ENCODE measurements at places on chromosomes 7 and 10.

DNA sequence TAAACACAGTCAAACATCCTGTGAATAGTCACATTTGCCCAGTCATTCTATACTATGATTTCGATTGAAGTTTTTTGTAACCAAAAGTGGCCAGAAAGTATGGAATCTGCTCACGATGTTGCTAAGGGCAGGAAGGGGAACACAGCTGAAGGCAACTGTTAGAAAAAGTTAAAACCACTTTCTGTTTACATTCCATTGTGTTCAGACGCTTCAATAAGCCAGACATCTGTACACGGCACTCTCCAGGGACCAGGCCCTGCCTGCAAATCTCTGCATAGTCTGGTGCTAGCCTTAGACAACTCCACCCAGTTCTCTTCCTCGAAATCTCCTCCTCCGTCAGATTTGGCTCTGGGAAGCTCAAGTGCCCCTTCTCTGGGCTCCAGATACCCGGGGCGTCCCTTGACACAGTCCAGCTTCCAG, 17.1 kb upstream of the TMEM120A start:
- peak; percentile 53 for DNase-seq

- DNase-seq = no peak
These were observed 111.7 kb upstream of the STEAP1B start for GRCh38 chr7:22611758-22612079.

GRCh38 chr7:104089612-104090011, 100.2 kb upstream of the RELN start:
- no peak for DNase-seq

DNA sequence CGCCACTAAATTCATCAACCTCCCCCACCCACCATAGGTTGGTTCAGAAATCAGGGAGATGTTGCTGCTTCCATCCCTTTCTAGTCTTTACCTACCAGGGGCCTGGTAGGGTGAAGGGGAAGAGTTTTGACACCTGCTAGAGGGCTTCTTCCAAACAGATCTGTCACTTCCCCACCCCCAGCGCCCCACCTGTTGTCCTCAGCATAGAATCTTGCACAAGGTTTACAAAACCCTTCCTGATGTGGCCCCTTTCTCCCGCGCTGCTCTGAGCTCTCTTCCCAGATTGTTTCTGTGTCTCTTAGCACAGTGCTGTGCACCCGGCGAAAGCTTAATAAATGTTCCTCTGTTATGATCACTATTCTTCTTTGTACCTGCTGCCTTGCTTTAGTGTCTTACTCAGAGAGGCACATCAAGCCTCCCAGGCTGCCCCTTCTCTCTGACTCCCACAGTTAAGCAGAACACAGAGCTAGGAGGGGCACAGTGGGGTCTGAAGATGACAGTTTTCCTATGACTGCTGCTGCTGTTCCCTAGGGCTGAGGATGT, 11.2 kb upstream of the C10orf95 start:
- no peak for DNase-seq

DNA sequence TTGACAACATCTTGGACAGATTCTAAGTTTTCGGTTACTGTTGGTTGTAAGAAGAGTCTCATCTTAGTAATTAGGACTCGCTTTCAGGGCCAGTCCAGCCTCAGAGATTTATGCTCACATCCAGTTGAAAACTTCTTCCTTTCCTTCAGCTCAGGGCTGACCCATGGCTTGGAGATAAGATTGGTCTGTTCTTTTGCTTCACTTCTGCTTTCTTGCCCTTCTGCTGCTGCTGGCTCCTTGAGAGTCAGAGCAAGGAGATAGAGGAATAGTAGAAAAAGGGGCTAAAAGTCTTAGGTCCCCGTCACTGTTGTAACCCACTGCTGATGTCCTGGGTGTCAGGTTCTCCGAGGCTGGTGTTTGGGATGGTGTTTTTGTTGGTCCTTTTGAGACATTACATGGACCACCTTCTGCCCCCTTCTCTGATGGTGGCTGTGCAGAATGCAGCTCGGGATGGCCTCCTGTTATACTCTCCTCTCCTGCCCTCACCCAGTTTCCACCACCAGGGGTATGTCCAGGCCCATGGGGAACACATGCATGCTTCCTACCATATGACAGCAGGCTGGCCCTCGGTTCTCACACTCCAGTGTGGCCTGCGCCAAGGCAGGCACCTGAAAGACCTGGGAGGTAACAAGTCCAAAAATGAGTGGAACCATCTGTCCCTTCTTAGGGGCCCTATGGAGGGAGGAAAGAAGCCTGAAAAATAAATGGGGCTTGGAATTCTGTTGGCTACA, 67.8 kb upstream of the PCBD1 start:
- no peak for DNase-seq

GRCh38 chr7:77537136-77537777, at the start of gene PTPN12:
TSS of gene PTPN12 (plus strand) at chr7:77537295. CDS start at chr7:77537547, 252 bp downstream.
- DNase-seq = no peak

DNA sequence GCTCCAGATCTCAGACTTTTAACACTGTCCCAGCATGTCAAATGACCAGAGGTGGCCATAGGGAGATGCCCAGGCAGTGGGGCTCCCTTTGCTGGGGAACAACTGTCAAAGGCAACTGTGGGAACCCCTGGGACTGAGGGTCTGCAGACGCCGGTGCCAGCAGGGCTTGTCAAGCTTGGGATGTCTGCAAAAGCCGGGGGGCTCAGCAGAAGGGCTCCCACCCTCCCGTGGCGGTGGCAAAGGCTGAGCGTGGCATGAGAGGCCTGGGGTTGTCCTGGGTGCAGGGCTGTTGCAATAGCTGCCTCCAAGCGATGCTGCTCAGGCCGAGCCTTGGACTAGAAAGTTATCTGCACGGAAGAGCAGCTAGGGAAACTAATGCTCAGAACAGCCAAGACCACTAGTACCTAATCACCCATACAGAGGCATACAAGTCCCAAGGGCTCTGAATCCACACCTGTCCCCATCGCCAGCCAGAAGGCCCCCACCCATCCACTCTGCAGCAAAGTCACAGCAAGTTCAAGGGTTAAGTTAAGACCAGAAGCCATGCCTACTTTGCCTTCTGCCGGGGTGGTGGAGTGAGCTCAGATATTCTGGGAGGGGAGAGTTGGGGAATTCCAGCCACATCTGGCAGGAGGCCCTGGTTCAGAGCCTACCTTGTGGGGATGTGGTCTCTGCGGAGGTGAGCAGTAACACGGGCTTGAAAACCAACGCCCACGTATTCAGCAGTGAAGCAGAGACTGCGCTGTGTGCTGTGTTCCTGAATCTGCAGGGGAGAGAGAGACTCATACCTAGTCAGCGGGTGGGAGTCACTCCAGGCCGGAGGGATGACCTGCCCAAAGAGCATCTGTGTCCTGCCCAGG, 4.6 kb downstream of the SH2B2 start:
- DNase-seq = no peak

- DNase-seq = peak; percentile 51
These were observed 772 bp downstream of the SGMS1 start for GRCh38 chr10:50622706-50623662.

GRCh38 chr10:7533657-7534479, 123.0 kb upstream of the SFMBT2 start:
- no peak for DNase-seq

DNA sequence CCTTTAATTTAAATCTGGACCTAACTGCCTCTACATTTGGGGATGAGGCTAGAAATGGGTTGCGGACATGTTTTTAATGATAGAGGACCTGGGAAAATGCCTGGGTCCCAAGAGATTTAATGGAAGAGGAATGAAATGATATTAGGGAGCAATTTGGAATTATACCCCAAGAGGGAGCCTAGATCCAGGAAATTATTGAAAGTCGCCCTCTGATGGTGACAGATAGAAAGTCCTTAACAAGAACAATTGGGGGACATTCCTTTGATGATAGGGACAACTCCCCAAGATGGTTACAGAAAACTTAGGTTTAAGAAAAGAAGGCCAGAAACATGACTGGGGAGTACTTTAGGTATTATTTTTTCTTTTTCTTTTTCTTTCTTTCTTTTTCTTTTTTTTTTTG, 9.5 kb upstream of the TSGA13 start:
- DNase-seq = peak; percentile 63

Data from fibroblast of lung (primary cell).